Trophoblast cell (in vitro differentiated cells and primary cell): ENCODE measurements at places on chromosomes 13 and 19.

- DNase-seq: peak; percentile 10
Observed at GRCh38 chr13:79621902-79622301, 140.9 kb downstream of the NDFIP2 start.

- no peak for DNase-seq
Observed at GRCh38 chr13:113060557-113061270, 44.9 kb upstream of the F7 start.

GRCh38 chr13:104987621-104988020 lies 1547.8 kb downstream of the EFNB2 start:
- DNase-seq: no peak

DNA sequence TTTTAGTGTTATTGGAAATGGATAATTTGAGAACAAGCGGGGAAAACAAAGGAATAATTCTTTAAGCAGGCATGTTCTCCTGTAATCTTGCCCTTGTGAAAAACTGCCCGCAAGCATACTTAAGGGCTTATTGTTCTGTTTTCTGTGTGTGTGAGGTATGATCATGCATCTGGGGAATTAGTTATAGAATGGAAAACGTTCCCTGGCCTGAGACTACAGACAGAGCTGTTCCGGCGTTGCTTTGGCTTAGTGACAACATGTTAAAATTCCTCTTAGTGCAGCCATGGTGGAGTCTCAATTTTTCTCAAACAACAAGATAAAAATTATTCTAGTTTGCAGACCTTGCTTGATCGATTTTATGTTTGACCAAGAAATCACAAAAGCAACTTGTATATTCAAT lies 560.2 kb upstream of the SPRY2 start:
- no peak for DNase-seq

DNA sequence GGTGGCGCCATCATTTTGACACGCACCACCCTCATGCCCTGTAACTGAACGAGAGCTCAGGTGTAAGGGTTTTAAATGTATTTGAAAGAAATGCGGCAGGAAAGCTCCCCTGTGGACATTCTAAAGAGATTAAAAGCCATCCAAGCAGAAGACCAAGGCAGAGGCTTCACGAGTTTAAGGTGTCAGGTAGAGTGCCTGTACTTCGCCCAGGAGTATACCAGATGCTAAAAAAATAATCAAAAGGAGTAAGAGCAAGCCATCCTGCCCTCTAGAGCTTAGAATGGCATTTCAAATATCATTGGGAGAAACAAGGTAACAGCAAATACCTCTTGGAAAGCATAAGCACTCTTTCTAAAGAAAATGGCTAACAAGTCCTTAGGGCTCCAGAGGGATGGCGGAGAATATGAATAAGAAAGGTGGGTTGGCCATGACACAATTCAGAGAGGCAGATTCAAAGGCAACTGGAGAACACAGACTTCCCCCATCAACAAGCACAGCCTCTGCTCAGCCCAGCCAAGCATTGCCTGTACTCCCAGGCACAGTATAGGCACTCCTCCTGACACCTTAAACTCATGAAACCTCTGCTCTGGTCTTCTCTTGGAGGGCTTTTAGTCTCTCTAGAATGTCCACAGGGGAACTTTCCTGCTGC lies 447.6 kb downstream of the SUCLA2 start:
- DNase-seq: no peak

- no peak for DNase-seq
Observed at GRCh38 chr13:97342936-97343335, 91.0 kb upstream of the RAP2A start.

DNA sequence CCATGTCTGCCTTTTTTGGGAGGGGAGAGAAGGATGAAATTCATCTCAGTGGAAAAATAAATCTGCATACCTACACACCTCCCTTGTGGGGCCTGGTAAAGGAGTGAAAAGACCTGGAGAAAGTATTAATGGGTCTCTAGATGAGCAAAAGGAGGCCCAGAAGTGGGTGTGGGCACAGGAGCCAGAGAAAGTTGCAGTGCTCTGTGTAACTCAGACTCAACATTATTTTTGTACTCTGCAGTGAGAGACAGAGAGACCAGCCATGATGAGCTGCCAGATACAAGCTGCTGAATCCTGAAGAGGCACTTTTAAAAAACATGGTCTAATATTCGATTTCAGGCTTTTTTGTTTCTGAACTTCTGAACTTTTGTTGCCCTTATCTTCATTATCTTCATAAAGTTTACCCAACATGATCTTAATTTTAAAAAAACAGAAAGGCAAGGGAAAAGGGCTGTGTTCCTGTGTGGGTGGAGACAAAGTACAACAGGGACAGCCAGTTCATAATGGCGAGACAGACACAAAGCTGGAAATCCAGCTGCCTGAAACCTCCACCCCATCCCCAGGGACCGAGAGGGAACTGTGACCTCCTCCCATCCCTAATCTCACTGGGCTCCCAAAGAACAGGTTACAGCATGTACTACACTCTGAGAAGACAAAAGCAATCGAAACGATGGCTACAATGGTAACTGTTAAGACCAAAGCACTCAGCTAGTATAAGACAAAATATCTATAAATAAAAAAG lies 77.2 kb downstream of the KLF12 start:
- DNase-seq: no peak

DNA sequence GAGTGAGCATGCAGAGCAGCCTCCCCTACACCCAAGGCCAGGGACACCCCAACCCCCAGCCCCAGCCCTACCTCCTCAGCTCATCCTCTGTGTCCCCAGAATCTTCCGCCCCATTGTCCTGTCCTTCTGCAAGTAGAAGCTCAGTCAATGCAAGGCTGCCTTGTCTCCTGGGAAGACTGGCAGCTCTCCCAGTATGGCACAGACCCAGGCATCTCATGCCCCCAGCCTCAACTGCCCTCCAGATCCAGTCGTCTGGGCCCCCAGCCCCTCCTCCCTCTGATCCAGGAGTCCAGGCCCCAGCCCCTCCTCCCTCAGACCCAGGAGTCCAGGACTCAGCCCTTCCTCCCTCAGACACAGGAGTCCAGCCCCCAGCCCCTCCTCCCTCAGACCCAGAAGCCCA lies 13.0 kb downstream of the ZNF575 start:
- no peak for DNase-seq
